ENCODE measurements at places on chromosomes 6 and 20.

GRCh38 chr6:73888050-73888449, 192.0 kb downstream of the CD109 start:
- DNase-seq, result no peak

DNA sequence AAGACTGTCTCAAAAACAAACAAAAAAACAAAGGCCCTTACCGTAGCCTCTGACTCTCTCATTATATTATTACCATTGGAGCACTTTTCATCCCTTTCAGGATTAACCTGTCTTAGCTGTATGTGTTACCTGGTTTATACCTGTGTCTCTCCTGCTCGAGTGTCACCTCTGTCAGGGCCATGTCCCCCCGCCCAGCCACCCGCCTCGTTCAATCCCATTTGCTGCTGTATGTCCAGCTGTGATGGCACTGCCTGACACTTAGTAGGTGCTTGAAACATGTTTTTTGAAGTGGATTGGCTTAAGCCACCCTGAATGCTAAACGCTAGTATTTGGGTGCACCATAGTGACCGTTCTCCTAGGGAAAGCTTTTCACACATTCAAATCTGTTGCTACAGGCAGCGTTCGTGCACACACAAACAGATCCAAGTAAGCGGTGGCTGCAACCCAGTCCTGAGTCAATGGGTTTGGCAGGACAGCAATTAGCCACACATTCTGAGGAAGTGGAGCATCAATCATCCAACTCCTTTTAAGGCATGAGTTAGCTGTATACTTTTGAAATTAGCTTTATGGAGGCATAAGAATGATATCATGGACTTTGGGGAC, 98.9 kb upstream of the ZNF217 start:
- peak; percentile 26 for DNase-seq

DNA sequence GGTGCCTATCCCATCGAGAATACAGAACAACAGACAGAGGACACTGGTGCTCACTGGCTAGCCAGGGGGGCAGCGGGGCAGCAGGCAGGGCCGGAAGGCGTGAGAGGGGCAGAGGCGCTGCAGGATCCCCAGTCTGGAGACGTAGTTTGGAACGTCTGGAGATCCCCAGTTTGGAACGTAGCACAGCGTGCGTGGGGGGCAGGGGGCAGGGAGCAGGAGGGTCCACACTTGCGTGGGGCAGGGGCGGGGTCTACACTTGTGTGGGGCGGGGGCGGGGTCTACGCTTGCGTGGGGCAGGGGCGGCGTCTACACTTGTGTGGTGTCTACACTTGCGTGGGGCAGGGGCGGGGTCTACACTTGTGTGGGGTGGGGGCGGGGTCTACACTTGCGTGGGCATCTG, 107.2 kb downstream of the DACT2 start:
- no peak for DNase-seq

- peak; percentile 83 for DNase-seq
Observed at GRCh38 chr20:10674684-10675449, 1.1 kb upstream of the JAG1 start.

- DNase-seq, result no peak
Observed at GRCh38 chr6:37695273-37695672, 2.4 kb downstream of the MDGA1 start.

- DNase-seq, result no peak
Observed at GRCh38 chr6:46215213-46215612, 44.4 kb upstream of the ENPP5 start.

DNA sequence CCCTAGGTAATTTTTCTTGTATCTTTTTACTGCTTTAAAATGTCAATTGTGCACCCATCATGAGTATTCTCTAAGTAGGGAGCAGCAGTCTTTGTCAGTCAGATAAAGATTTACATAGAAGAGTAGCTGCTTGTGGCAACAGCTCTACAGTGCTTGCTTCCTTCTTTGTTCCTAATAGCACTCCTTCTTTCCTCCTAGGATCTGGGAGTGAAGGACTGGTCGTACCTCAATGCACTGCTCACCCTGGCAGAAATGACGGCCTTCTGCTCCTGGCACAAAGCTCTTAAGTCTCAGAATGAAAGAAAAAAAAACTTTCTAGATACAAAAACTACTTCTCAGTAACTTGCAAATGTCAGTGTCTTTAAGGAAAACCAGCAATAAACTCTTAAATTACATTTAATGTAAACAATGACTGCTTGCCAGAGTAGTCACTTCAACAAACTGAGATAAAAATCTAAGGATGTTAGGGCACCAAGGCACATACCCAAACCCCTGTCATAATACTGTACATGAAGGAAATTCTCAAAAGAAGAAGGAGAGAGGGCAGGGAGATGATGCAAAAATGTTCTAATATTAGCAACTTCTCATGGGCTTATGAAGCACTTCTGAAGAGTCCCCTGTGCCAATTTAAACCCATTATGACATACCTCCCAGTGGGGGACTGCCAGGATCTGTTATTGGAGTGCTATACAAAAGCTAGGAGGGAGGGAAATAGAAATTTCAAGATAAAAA, 34.0 kb downstream of the NCOA6 start:
- DNase-seq, result peak; percentile 83

- no peak for DNase-seq
Observed at GRCh38 chr6:14037402-14038277, 79.9 kb upstream of the CD83 start.

GRCh38 chr6:15254070-15254975, 8.5 kb downstream of the JARID2 start:
- DNase-seq, result peak; percentile 96

- no peak for DNase-seq
Observed at GRCh38 chr6:56977192-56977591, 22.3 kb downstream of the BEND6 start.

GRCh38 chr20:61976644-61977418, 88.8 kb downstream of the TAF4 start:
- no peak for DNase-seq

GRCh38 chr6:163897030-163897429, 482.5 kb downstream of the QKI start:
- no peak for DNase-seq

- DNase-seq, result peak; percentile 50
Observed at GRCh38 chr6:1321738-1322137, 9.8 kb downstream of the FOXQ1 start.

GRCh38 chr20:61135968-61136367, 116.1 kb upstream of the CDH4 start:
- DNase-seq, result no peak

- peak; percentile 75 for DNase-seq
Observed at GRCh38 chr6:82270881-82271635, 23.5 kb upstream of the IBTK start.

DNA sequence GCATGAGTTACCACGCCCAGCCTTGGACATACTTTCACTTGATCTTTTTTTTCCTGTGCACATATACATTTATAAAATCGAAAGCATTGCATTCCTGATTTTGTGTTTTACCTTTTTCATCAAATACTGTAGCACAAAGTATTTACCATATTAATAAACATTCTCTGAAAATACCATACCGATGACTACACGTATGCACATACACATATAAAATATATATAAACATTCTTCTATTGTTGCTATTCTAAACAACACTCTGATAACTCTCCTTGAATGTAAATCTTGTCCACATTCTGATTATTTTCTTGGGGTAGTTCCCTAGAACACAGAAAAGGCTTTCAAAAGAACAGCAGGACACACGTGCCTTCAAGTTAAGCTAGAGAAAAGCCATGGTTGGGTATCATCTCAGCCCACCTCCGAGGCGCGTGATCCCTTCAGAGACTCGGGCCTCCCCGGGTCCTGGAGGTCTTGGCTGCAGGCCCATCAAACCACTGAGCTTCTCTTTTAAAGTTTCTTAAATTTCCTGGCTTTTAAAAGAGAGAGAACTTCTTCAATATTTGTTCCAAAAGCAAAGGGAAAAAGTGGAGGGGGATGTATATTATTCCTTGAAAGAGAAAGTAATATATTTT, 198.1 kb downstream of the MYLK4 start:
- no peak for DNase-seq

GRCh38 chr6:4486568-4487315, 289.5 kb upstream of the CDYL start:
- DNase-seq, result no peak

DNA sequence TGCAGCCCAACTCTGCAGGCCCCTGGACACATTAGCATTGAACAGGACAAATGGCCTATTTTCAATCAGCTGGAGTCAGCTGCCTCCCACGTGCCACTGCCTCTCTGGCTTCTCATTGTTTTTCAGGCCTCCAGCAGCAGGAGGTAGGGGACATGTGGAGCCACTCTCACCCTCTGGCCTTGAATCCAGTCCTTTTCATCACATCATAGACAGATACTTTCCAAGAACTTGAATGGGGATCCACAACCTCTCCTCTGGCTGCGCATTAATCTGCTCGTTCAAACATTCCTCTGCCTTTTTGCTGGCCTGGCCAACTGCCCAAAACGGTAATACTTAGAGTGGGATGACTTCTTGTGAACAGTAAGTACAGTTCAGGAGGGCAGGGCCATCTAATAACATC, 592.3 kb downstream of the PKHD1 start:
- DNase-seq, result no peak

DNA sequence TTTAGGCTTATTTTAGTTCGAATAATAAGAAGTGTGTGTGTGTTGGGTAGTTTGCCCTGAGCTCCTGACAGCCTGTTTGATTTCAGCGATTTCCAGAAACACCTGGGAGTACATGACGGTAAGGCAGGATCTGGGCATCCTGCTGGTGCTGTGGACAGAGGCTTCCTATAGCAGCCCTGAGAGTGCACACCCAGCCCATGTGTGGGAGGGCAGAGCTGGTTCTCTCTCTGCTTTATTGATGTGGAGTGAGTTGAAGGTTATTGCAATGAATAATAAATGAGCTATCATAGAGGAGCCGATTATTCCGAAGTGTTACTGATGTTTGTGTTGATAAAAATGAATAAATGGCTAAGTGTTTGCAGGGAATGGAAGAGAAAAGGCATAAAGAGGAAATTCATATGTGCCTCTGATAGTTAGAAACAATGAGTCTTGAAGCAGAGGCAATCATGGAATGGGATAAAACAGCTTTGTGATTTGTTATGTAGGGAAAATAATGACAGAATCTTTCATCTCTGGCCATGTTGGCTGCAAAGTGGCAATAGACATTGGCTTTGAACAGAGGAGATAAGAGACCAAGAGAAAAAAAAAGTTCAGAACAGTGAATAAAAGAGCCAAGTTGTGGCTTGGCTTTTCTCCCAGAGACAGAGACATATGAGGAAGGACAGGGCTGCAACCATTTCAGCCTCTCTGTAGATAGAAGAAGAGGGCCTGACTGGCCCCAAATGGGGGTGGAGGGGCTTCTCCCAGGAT, 166.2 kb upstream of the CHD6 start:
- DNase-seq, result no peak

DNA sequence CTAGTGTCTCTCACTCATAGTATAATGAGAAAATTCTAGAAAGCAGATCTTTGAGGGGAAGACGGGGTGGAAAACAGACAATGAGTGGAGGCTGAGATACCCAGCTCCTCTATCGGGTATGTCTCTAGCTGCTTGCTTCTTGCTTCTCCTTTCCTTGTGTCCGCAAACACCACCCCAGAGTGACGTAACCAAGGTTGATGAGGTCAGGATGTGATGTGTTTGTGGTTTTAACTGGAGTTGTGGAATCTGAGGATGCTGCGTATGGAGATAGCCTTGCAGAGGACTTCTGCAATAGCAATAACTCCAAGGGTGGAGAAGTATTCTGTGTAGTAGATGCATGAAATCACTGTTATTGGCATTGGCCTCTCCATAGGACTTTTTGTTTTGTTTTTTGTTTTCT, 132.7 kb upstream of the IFNGR1 start:
- no peak for DNase-seq

DNA sequence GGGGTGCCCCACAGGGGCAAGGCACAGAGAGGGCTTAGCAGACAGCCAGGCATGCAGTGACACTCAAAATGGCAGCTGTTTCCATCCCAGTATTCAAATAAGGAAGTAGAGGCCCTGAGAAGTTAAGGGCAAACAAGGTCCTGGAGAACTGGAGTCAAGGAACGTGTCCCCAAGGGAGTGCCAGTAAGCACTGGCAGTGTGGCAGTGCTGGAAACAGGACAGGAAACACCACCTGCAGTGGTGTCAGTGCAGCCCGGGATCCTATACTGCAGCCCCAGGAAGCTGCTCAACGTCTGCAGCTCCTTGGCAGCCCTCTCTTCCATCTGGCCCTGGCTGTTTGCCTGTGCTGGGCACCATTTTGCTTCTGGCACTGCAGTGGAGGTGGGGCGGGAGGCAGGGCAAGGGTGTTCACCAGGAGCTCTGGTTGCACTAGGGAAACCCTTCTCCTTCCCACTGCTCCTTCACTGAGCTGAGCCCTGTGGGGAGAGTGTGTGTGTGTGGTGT, 56.3 kb downstream of the EDN3 start:
- no peak for DNase-seq

GRCh38 chr20:58554541-58554940, 39.3 kb upstream of the APCDD1L start:
- no peak for DNase-seq

DNA sequence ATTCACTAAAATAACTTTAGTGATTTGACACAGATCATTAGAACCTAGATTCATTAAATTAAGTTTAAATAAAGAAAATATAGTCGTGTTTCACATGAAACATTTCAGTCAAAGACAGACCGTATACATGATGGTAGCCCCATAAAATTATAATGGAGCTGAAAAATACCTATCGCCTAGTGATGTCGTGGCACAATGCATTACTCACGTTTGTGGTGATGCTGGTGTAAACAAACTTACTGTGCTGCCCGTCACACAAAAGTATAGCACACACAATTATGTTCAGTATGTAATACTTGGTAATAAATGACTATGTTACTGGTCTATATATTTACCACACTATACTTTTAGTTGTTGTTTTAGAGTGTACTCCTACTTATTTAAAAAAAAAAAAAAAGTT, 17.3 kb downstream of the DST start:
- DNase-seq, result no peak

DNA sequence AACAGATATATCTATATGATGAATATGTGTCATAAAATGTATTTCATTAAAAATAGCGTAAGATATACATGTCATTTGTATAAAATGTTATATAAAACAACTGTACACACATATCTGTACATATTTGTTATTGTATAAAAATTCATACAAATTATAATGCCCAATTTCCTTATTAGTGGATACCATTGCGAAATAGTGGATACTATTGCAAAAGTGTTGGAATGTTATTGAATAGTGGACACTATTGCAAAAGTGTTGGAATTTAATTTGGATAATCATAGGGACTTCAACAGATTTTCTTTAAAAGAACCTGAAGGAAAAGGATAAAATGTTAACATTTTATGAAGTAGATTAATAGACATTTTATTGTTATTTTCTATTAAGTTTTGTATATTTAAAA, 487.4 kb downstream of the HAO1 start:
- no peak for DNase-seq

GRCh38 chr20:44068316-44069201, 118.4 kb downstream of the JPH2 start:
- peak; percentile 35 for DNase-seq

DNA sequence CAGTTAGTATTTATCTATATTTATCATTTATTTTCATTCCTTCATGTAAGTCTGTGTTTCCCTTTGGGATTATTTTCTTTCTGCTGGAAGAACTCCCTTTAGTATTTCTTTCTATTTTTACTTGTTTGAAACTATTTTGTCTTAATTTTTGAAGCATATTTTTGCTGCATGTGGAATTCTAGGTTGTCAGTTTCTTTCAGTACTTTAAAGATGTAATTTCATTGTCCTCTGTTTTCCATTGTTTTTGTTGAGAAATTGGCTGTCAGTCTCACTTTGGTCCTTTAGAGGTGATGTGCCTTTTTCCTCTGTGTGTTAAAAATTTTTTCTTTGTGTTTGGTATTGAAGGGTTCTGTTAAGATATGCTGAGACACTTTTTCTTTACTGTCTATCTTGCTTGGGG, 17.1 kb downstream of the RNF182 start:
- no peak for DNase-seq

Data from A673 (cell line).